ENCODE measurements at places on chromosomes 7 and 10.

DNA sequence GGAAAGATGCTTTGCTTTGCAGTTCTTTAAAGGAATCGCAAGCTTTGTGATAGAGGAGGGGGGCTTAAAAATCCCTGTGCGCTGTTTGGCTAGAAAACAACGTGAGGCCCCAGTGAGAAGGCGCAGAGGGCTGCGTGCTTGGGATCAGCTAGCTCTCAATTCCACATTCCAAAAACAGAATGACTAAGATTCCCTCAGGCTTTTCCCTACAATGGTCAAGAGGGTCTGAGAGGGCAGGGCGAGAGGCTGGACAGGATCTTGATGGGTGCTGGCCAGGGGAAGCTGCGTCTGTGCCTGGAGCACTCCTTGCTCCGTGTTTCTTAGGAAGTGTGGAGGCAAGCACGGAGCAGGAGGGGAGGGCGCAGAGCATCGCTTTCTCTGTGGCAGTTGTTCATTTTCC is 72.1 kb upstream of the INHBA start:
- DNase-seq = no peak

DNA sequence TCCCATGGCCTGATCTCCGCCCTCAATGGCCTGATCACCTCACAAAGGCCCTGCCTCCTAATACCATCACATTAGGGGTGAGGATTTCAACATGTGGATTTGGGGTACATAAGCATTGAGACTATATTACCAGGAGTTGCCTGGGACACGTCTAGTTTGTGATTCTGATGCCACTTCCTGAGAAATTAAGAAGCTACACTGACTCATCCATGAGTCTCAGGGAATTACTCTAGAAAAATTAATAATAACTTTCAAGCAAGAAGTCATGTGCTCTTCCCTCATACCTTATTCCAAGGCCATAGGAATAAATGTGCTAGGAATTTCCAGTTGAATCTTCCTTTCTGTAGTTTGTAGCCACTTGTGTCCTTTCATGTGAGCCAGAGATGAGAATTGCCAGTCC is 519.3 kb upstream of the MKI67 start:
- no peak for DNase-seq

DNA sequence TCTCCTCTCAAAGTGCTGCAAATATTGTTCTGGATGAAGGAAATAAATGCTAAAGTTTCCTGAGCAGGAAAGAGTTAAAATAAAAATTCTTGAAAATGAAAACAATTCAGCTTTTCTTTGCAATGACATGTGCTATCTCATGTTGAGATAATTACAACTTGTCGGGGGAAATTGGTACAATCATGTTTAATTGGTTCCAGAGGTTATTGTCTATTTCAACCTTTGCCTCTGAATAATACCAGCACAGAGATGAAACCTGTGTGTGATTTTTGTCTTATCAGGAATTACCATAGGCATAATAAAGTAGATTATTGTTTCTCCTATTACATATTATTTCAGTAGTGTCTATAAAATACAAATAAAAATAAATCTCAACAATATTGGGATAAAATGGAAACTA is 305.0 kb downstream of the XPNPEP1 start:
- no peak for DNase-seq

DNA sequence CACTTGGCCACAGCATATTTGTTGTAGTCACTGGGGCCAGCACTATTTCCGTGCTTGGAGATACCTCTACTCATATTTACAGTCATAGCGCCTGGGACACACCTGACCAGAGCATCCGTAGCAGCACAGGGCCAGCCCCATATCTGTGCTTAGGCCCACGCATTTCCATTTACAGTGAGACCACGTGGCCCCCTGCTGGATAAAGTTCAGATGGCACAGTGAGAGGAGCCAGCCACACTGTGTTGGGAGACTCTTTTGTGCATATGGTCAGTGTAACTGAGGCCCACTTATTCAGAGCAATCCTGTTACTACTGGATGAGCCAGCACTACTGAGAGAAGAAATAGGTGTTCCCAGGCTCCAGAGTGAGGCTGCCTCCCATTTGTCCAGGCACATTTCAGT is 455.3 kb downstream of the REEP3 start:
- no peak for DNase-seq

DNA sequence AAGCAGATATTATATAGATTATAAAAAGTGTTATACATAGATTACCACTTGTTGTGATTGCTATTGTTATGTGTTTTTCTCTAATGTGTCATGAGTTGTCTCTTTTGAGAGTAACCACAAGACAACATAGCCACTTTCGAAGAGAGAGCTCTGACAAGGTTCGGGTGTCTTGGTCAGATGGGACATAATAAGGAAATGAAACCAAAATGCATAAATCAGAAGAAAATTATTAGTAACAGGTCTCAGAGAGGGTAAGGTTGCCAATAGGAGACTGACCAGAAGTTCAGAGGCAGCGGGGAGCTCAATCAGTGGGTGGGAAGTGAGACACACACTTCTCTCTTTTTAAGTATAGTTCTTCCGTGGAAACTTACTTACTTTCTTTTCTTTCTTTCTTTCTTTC is 639.2 kb upstream of the POT1 start:
- DNase-seq = no peak

DNA sequence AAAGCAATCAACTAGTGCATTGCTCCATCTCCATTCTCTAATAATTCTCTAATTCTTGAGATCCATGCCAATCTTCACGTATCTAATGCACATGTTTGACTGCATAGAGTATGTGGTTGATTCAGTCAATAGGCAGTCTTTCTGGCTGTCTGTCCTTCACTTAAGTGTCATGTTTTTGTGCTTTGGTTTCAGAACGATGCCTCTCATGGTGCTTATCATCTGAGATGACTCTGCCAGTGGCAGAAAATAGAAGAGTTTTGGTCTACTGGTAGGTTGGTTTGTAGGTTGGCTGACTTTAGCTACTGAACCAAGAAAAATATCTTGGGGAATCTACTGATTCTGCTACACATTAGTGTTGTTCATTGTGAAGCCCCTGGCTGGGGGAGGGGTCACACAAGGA is 364.2 kb downstream of the SFMBT2 start:
- no peak for DNase-seq

GRCh38 chr7:149598721-149599308 is 101.2 kb upstream of the ZNF746 start:
- no peak for DNase-seq

DNA sequence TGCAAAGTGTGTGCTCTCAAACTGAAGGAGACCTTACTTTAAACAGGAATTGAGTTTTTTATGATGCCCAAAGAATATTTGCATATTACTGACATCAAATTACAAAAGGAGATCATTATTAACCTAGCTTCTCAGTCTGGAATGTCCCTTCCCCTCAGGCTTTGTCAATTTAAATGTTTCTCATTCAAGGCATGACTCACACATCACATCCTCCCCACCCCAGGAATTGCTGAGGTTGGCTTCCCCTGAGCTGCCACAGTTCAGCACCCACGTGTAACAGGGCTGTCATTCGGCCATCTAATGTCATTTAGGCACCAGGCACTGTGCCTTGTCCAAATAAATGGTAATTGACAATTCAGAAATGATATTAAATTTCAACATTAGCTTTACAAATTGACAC is 305.9 kb upstream of the MGMT start:
- DNase-seq = no peak

- DNase-seq = no peak
Measured at GRCh38 chr7:511476-512145, 8.0 kb downstream of the PDGFA start.

DNA sequence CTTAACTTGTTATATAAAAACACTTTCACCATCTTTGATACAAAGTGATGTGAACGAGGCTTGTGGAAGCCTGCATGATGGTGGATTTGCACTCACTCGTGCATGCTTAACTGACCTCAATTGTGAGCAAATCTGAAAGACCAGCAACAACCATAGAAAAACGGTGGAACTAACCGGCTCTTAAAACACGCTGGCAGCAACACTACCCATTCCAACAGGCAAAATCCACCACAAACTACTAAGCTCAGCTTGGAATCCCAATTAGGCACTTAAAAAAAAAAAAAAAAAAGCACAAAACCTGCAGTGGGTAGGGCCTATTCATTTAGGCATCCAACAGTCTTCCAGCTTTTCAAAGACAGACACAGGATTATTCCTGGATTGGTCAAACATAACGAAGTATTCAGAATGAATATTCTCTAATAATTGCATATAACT is 1.8 kb downstream of the GDI2 start:
- no peak for DNase-seq

DNA sequence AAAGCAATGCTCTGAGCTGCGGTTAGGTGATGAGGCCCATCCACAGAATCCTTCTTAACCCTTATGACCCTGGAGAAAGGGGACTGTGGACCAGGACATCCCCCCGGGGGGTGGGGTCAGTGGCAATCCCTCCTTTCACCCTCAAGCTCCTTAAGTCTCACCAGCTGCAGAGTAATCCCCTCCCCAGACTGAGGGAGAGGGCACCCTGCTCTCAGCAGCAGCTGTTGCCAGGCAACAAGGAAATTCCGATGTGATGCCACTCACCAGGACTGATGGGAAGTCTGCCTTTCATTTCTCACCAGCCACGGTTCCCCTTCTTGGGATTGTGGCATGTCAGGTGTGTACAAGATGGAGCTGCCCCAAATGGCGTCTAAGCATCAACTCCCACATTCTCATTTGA is 129.6 kb downstream of the DOCK1 start:
- no peak for DNase-seq

GRCh38 chr10:83648201-83648600 is 491.1 kb upstream of the GHITM start:
- DNase-seq = no peak
